ENCODE measurements at places on chromosomes 6 and 20.

- peak; percentile 52 for DNase-seq
Measured at GRCh38 chr6:141321493-141322347, 811.0 kb upstream of the GJE1 start.

GRCh38 chr20:50288128-50288623 is 97.5 kb downstream of the CEBPB start:
- no peak for DNase-seq

GRCh38 chr6:26223650-26224546 is 136.7 kb downstream of the HFE start:
- peak; percentile 98 for DNase-seq

GRCh38 chr6:148497257-148497656 is 154.6 kb downstream of the SASH1 start:
- DNase-seq: no peak

DNA sequence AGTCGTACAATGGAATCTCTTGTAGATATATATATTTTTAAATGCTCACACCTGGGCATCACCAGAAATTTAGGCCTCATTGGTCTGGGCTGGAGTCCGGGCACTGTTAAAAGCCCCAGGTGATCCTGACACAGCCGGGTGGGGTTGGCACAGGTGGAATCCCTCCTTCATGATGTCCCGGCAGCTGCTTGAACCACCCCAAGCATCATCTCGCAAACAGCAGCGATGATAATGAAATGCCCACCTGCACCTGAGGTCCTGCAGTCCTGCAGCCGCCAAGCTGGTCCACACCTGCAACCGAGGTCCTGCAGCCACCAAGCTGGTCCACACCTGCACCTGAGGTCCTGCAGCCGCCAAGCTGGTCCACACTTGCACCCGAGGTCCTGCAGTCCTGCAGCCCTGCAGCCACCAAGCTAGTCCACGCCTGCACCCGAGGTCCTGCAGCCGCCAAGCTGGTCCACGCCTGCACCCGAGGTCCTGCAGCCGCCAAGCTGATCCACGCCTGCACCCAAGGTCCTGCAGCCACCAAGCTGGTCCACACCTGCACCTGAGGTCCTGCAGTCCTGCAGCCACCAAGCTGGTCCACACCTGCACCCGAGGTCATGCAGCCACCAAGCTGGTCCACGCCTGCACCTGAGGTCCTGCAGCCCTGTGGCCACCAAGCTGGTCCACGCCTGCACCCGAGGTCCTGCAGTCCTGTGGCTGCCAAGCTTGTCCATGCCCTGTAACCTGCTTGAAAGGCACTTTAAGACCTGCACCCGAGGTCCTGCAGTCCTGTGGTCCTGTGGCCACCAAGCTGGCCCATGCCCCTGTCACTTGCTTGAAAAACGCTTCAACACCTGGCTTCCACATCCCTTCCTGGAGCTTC is 261.2 kb downstream of the DLL1 start:
- no peak for DNase-seq

DNA sequence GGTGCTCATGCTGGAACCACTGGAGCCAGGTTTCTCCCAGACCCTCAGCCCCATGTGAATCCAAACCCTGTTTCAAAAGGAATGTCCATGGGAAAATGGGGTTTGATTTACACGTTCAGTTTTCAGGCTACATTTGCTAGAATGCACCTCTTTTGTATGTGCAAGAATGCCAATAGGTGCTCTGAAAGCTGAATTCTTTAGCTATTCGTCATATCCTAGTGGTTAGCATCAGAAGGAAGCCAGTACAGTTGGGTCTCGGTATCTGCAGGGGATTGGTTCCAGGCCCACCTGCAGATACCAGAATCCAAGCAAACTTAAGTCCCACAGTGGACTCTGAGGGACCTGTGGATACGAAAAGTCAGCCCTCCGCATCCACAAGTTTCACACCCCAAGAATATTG is 93.4 kb downstream of the UST start:
- no peak for DNase-seq

GRCh38 chr6:6393069-6393529 is 72.6 kb upstream of the F13A1 start:
- no peak for DNase-seq

DNA sequence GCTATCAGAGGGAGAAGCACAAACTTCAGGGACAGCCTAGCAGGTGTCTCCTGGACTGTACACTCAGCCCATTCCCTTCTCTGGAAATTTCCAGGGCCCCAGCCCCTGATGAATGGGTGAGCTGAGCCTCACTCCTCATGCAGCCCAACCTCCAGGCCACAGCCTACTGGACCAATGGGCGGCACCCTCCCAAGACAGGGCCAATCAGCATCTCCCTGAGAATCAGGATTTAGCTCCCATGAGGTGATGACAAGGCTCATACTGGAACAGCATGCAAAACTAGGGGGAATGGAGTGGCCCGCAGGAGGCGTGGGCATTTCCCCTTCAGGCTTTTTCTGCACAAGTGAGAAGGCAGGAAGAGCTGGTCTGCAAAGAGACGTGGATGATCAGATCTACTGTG is 29.0 kb downstream of the NFATC2 start:
- no peak for DNase-seq

DNA sequence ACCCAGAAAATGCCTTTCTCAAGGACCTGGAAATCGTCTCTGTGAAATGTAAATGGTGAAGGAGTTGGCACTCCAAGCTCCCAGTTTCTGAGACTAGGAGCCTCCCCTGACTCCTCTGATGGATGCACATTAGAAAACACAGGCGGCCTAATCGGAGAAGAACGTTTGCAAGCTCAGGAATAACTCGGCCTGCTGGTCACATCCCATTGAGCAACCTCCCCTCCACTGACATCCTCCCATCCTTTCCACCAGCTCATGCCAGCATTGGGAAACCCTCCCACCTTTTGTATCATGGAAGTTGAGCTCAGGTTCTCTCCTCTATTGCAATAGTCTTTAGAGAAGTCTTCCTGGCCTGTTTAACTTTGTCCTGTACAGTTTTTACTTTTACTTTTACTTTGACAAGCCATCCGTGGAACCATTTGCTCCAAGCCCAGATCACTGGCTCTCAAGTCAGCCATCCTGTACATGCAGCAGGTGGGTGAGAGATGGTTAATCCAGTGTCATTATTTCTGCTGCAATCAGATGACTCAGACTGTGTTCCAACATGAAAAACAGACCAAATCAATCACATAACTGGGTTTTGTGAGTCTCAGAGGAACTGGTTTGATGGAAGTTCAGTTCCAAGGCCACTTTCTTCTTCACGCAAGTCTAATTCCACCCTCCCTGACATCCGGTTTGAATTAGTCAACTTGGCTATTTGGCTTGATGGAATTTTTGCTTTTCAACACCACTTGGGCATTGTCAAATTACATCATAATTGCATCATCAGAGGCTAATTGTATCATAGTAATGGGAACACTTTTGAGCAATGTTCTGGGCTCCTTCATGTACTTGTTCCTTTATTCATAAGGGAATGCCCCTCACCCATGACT is 619.4 kb upstream of the CDH4 start:
- no peak for DNase-seq

DNA sequence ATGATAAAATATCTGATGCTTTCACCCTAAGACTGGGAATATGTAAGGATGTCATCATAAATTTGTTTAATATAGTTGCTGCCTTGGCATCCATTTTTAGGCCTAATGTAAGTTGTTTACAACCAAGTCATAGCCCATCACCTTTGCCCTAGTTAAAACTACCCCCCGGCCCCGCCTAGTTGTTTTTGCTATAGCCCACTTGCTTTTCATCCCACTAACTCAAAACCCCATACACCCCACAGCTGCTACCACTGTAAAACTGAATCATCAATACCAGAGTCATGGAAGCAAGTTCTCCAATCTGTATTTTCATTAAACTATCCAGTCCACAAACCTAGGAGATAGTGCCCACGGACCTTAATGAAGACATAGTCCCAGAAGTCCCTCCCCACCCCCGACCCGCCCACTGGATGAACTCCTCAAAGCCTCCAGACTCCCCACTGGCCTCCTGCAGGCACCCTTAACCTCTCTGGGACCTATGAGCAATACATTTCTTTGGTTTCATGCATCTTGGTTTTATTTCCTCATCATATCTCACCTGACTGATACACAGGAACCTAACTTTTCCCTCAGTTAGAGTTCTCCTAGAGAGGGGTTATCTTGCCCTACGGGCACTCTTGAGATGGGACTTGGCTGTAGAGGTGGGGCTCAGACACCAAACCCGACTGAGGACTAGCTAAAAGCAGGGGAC is 12.5 kb upstream of the ZDHHC14 start:
- no peak for DNase-seq

DNA sequence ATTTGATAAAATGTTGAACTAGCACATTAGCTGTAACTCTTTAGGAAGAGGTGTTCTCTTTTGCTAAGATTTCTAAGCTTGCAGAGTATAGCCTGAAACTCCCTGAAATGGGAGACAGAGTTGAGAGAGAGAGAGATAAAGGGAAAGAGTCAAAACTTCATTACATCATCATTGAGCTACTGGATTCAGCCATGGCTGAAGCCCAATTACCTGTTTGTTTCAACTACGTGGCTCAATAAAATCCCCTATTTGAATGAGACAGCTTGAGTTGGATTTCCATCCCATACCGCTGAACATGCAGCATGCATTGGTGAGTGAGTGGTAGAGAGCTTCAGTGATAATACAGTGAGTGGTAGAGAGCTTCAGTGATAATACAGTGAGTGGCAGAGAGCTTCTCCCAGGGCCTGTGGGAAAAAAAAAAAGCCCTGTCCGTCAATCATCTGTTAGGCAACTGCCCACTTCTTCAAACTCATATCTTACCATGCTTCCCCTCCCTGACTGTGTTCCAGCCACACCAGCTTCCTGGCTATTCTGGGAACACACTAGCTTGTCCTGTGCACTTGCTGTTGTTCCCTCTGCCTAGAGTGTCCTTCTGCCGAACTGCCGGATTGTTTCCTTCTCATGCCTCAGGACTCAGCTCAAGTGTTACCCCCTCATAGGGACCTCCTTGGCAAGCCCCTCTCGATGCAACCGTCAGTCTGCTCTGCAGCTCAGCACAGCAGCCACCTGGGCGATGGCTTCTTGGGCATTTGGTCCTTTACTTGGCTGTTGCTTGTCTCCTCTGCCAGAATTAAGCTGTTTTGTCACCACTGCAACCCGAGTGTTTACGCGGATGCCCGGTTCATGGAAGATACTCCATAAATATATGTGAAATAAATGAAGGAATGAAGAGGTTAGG is 91.3 kb upstream of the EYA2 start:
- DNase-seq: no peak

- no peak for DNase-seq
Measured at GRCh38 chr6:75283907-75284631, 523 bp downstream of the TMEM30A start.

DNA sequence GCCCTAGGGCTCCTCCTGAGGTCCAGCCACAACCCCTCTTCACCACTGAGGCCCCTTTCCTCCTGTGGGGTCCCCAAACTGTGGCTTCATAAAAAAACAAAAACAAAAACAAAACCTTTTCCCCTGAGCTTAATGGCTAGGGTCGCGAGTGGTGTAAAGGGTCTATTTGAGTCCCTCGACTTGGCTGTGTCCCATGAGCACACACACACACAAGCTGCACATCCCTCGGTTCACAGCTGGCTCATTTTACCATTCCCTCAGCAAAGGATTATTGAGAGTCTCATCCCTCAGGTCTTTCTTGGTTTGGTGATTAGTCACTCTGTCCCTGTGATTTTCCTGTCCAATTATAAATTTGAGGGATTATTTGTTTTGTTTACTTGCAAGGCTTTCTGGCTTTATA is 206.1 kb upstream of the SASH1 start:
- no peak for DNase-seq

- DNase-seq: no peak
Measured at GRCh38 chr6:169165561-169166300, 87.9 kb downstream of the THBS2 start.

DNA sequence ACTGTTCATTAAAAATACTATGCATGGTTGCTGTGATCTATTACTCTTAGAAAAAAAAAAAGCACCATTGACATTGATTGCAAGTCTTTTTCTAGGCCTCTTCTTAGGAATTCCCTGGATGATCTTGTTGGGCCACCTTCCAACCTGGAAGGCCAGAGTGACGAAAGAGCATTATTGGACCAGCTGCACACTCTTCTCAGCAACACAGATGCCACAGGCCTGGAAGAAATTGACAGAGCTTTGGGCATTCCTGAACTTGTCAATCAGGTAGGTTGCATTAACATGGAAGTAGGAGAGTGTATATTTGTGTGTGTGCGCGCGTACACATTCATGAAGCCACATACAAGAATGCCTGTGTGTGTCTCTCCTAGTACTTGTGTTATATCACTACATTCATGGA is 140.4 kb downstream of the NCOA3 start:
- no peak for DNase-seq

DNA sequence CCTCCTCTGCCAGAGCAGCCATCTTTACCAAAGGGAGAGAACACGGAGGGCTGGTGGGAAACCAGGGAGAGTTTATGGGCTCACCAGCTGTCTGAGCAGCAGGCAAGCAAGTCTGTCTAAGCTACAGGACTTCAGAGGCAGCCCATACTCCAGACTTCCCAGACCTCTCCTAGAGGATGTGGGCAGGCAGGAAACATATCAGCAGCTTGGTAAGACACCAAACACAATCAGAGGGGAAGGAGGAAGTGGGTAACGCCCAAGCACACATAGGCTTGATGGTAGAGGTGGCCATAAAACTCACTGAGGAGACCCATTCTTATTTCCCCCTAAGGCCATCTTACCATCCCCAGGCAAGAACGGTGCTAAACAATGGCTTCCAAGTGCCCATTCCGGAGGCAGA is 143.1 kb upstream of the ARID1B start:
- no peak for DNase-seq

DNA sequence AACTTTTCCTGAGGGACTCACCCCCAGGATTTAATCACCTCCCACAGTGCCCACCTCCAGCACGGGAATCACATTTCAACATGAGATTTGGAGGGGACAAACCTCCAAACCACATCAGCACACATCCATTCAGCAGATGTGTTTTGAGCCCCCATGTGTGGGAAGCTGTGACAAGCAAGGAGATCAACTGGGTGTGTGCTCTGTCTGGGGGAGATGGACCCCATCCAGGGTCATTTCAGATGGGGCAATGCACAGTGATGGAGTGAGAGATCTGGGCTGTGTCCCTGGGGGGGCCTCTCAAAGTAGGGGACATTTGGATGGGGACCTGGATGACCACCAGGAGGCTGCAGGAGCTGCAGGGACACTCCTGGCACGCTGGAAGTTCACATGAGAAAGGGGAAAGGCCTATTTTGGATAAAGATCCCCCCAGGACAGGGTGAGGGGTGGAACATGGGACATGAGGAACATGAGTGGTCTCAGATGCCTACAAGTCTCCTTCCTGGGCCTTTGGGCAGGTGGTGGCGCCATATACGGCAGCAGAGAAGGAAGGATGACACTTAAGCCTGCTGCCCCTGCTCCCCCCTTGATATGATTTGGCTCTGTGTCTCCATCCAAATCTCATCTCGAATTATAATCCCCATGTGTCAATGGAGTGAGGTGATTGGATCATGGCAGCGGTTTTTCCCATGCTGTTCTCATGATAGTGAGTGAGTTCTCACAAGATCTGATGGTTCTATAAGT is 49.6 kb downstream of the SLC2A10 start:
- DNase-seq: no peak

- DNase-seq: no peak
Measured at GRCh38 chr6:48290595-48290994, 179.6 kb upstream of the PTCHD4 start.

Measured in SK-MEL-5 (cell line).